CD8-positive, alpha-beta T cell (primary cell): ENCODE measurements at places on chromosomes 2 and 18.

GRCh38 chr2:217404236-217404760, 544.4 kb upstream of the TNP1 start:
- no peak for DNase-seq

- no peak for DNase-seq
Observed at GRCh38 chr2:225028572-225028971, 13.7 kb downstream of the DOCK10 start.

DNA sequence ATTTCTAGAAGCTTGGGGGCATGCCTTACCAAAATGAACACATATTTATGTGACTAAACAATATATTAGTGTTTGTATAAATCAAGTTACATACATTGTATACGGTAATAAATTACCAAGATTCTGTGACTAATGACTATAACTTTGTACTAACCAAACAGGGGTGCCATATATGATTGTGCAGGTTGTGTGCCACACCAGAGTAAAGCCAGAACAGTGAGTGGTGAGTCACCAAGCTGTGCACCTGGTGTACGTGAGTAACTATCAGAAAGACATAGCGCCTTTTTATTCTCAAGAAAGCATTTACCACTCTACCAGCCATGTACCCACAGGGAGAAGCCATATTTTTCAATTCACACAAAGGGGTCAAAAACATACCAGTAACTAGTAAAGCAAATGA, 453.2 kb upstream of the PIK3C3 start:
- no peak for DNase-seq

DNA sequence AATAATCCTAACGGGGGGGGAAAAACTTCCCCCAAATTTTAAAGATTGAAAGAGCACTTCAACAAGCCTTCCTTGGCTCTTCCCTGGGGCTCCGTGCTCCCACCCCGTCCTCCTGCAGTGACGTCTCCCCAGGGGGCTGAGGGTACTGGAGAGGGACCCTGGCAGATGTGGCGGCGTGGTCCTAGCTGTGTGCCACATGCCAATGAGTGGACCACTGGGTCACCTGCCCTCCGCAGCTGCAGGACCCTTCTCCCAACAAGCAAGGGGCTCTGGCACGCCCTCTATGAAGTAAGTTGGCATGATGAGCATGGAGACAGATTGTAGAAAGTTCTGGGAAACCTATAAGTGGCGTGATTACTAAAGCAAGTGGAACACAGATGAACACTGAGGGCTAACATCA, 46.7 kb downstream of the PXDN start:
- no peak for DNase-seq

GRCh38 chr18:3912705-3913104, 462.7 kb downstream of the TGIF1 start:
- DNase-seq = no peak

- DNase-seq = no peak
Observed at GRCh38 chr2:198072655-198073054, 268.3 kb downstream of the PLCL1 start.

DNA sequence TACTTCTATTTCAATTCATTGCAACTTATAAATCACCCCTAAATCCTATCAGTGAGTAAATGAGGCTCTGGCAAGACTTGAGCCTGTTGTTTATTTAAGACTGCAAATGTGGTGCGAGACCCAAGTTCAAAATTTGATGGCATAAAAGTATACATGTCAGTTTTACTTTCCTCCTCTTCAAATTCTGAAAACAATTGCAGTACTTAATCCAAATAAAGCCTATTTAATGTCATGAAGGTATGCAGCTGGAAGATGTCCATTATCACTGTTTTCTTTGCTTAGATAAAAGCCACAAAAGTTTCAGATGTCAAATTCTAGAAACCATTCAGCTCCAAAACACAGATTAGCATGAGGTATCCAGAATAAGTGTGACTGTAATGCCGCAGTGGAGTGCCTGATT, 3.3 kb downstream of the APCDD1 start:
- no peak for DNase-seq

GRCh38 chr2:18651842-18652774, 62.7 kb upstream of the NT5C1B start:
- no peak for DNase-seq

DNA sequence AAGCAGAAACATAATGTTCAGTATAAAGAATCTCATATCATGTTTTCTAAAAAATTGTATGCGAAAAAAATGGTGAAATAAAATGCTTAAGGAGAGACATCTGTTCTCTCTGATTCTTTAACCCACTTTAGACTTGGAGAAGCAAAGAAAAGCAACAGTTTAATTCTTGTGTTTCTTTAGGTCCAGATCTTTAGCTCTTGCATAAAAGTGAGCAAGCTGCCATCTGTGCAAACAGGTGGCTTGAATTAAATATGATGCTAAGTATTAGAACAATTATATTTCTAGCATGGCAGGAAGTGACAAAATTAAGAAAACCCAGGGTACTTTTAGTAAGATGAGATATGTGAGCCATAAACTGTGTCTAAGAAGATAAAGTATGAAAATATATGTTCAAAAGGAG, 1038.3 kb downstream of the DPP10 start:
- DNase-seq = no peak

DNA sequence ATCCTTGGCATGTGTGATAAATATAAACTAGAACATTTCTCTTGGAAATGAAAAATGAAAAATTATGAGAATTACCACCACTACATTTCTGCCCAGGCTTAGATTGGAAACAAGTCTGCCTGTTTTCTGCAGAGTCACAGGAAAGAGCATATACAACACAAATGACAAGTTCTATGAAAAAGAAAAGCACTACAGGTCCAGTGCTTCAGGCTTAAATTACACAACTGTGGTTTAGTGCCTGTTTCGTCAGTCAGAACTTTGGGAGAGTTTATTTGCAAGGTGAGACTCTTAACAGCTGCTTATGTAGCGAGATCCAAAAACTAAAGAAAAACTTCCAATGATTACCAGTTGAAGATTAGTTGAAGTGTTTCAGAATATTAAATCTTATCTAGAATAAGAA, 68.9 kb downstream of the RTN4 start:
- DNase-seq = no peak

DNA sequence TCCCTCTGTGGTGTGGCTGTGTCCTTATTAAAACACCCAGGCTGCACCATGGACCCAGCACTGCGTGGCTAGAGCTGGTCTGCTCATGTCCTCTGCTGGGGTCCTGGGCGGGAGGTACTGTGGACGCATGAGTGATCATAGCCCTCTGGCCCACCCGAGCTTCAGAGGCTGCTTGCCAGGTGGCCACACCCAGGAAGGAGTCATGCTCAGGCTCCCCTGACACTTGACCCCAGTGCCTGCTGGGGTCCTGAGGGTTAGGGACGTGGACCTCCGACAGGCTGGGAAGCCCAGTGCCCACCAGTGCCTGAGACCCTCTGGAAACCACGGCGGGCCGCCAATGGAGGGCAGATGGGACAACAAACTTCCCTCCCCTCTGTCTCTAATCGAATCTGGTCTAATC, 66.3 kb upstream of the HS6ST1 start:
- no peak for DNase-seq

GRCh38 chr2:218395456-218395825, 4.2 kb upstream of the CTDSP1 start:
- no peak for DNase-seq

DNA sequence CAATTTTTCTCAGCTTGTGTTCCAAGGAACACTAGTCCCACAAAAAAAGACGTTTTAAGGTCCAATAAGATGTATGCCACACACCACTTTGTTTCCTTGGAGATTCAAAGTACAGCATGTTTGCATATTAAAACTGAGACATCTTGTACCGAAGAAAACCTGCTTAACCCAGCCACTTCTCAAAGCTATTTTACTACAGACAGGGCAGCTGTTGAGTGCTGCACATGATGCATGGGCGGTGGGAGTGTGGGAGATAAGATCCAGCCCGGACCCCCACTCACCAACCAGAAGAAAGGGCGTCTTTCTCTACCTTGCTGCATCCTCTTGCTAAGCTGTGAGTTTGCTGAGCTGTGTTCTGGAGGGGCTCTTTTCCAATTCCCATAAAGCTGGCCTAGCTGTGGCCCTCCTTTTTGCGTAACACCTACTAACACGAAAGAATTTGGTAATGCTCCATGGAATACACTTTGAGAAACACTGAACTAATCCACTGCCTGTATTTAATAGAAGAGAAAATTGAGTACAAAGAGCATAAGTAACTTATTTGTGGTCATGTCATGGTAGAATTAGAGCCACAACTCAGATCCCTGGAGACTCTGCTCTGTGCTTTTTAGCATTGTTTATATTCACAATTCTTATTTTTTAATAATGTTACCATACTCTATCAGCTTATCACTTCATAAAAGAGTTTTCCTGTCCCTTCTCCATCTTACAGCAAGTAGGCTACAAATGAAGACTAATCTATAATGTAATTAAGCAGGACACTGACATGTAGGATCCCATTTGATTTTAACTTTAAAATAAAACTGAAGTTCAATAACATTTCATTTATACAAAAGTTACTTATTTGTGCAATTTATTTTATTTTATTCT, 90.0 kb downstream of the PLEKHM3 start:
- DNase-seq = no peak

DNA sequence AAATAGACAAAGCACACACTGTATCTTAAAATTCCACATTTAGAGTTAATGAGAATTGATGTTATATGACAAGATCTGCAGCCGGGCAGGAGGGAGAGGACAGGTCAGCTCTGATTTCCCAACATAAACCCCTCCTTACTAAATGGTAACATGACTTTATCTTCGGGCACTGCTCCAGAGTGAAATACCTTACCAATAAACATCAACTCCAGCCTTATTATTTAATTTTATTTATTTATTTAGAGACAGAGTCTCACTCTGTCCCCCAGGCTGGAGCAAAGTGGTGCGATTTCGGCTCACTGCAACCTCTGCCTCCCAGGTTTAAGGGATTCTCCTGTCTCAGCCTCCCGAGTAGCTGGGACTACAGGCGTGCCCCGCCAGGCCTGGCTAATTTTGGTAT, 1.7 kb downstream of the CYB5A start:
- no peak for DNase-seq

DNA sequence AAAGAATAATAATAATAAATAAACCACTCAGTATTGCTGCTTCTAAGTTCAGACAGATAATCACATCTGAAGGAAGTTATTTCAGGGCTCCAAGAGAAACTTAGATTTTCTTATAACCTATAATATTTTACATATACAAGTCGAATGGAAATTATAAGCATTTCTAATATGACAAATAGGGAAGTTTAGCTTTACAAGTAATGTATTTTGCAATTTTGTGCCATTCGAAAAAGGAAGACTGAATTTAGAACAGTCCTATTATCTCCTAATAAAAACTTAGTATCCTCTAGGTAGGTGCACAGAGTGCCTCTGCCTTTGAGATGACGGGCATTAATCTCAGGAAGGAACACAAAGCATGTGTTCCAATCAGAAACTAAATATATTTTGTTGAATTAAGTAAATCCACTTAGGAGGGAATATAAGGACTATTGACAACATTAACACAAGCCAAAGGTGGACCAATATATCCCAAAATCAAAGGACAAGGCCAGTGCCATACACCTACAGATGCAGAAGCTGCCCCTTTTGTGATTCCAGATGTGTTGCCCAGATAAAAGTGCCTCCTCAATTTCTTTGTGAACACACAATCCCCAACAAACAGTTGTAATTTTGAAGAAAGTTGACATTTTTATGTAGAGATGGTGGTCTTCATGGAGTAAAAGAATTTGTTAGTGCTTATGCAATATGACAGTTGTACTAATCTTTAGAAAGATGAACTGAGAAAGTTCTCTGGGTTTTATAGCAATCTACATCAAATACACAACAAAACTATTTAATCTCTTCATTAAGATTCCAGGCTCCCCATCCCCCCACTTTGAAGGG, 36.6 kb downstream of the PTCD3 start:
- no peak for DNase-seq

GRCh38 chr2:177265824-177266817, 1.6 kb upstream of the NFE2L2 start:
- no peak for DNase-seq

DNA sequence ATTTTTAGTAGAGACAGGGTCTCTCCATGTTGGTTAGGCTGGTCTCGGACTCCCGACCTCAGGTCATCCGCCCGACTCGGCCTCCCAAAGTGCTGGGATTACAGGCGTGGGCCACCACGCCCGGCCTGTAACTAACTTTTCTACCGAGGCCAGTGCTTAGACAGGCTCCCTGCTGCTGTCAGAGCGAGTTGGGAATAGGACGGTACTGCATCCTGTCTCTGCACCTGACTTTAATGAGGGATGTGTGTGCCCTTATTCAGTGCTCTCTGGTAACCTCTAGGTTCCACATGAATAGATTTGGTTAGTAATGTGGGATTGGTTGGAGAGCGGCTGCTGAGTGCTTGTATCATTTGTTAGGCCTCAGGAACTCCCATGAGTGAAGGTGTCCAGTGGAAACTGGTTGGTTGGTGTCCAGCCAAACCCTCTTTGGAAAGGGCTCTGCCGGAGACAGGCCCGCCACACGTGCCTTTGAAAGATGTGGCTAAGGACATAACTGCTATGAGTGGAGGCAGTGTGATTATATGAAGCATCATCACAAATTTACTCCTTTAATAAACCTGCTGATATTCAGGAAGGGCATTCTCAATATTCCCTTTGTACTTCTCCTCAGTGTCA, 36.6 kb downstream of the MYOM1 start:
- no peak for DNase-seq

- no peak for DNase-seq
Observed at GRCh38 chr2:121128741-121129659, 156.0 kb downstream of the TFCP2L1 start.

GRCh38 chr18:10127729-10128128, 213.9 kb downstream of the VAPA start:
- DNase-seq = no peak

GRCh38 chr2:73091164-73091563, 19.7 kb upstream of the SFXN5 start:
- DNase-seq = no peak

DNA sequence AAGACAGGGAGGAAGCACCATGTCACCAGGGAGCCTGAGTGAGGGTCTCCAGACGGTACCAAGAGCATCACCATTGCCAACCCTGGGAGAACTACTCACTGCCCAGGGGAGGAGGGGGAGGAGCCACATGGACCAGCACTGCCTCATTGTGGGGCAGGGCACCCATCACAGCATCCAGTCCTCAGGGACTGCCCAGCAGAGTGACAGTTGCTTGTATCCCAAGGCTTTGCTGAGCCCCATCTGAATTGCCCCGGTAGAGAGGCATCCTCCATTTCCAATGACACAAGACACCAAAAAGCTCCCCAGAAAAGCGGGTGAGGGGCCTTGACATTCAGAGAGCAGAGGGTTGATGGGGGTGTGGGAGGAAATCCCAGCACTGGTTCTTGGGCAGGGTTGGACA, 6.8 kb upstream of the CIB4 start:
- DNase-seq = no peak
